ENCODE measurements at places on chromosomes 12 and 14.
A peak's percentile ranks its signal among the peaks of the same experiment; 100 is the strongest.

GRCh38 chr12:49084438-49084837 is 10.2 kb downstream of the DHH start:
- DNase-seq = no peak

GRCh38 chr14:24392325-24393091 is 6.3 kb upstream of the NYNRIN start:
- DNase-seq = no peak

- DNase-seq = no peak
These were observed 279.6 kb downstream of the PDZRN4 start for GRCh38 chr12:41467591-41468325.

GRCh38 chr14:54567639-54568561 is 972 bp downstream of the SAMD4A start:
- DNase-seq = peak; percentile 56

DNA sequence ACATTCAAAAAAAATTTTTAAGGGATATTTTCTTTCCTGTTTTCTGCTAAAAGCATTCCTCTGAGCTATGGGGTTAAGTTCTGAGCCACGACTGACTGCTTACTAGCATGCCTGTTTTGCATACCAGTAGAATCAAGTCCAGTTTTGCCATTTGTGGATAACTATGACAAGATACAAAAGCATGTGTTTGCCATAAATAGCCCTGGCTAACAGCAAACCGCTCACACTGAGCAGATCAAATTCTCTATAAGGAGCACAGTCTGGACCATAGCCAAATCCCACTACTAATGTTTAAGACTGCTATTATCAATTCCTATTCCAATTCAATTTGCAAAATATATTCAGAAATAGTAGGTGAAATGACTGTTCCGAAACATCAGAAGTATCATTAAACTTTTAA is 3.2 kb downstream of the CFL2 start:
- no peak for DNase-seq

DNA sequence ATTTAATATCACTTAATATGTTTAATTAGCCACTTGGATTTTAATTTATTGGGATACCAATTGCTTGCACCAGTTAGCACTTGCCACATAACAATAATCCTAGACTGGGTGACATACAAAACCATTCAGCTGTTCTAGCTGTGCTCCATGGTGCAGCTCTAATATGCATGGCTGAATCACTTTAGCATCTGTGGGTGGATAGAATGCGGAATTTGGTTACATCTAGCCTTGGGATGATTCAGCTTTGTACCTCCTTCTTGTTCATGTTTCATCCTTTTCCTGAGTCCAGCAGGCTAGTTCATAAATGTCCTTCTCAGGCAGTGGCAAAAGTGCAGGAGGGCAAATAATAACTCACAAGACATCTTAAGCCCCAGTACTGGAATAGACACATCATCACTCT is 1263.0 kb downstream of the LRFN5 start:
- DNase-seq = no peak

- DNase-seq = no peak
These were observed 30.4 kb downstream of the RAP1B start for GRCh38 chr12:68641138-68641537.

GRCh38 chr14:65304239-65304638 is 108.3 kb upstream of the FUT8 start:
- DNase-seq = no peak

DNA sequence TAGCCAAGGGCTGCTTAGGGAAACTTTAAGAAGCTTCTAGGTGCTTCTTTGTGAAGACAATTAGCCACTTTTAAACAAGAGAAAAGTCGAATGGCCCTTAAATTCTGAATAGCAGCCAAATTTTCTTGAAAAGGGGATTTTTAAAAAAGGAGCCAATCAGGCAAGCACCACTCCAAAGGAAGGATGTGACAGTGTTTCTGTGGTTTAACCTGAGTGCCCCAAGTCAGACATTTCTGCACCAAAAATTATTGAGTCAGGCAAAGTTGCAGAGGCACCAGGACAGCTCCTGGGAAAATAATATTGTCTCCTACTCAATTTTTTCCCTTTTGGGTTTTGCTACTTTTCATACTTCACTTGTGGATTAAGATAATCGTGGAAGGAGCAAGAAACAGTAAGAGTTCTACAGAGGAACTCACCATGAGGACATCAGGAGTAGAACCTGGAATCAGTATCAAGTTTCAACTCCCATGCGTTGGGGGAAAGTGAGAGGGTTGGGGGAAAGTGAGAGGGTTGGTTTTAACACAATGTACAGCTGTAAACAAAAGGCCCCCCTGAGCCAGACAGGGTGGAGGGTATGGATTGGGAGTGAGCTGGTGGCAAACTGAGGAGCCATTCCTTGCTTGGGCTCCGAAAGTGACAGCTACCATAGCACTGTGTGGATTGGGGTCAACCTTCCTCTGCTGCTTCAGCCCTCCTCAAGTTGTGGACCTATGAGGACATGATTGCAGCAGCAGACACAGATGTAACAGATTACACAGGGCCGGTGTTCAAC is 90.8 kb downstream of the SLC38A1 start:
- no peak for DNase-seq

GRCh38 chr14:35985474-35986218 is 159.5 kb downstream of the BRMS1L start:
- no peak for DNase-seq

DNA sequence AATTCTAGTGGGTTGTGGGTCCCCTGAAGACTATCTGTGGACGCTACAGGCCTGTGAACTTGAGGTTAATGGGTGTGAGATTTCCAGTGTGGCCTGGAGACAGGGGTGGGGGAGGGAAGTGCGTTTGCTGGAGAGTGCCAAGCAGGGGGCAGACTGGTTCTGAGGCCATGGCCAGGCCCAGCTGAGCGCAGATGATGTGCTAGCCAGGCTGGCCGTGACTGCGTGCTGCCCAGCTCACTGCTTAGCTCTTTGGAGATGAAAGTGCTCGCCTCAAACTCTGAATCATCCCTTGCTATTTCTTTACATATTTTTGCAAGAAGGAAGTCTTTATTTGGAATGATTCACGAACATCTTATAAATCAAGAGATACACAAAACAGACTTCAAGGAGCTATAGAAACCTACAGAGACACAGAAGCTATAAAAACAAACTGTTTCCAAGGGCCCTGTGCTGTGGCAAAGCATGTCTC is 75.2 kb upstream of the PLEKHG3 start:
- no peak for DNase-seq

- DNase-seq = no peak
These were observed 29.8 kb upstream of the DLGAP5 start for GRCh38 chr14:55221186-55221585.

DNA sequence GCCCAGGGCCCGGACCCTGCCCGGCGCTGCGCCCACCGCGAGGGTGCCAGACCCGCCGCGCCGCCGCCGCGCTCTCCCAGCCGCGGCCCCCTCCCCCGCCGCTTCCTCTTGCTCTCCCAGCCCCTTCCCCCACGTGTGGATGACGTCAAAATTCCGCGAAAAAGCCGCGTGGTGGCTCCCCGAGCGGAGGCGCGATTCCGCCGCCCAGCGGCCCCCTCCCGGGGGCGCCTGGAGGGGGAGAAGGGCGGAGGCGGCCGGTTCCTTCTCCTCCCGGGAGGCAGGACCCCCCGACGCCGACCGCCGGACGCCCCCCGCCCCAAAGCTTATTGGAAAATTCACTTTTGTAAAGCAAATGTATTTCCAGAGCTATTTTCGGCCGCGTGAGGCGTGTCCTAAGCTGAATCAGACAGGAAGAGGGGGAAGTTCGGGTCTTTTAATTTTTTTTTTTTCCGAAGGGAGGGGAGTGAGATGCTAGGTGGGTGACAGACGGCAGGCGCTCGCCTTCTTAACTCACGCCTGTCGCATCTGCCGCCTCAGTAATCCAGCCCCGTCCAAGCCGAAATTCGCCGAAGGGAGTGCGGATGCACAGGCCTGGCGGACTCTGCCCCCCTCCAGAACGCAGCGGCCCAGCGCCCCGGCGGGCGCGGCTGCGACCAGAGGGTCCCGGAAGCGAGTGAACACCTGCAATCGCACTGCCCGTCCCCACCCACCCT is 4.1 kb upstream of the CCND2 start:
- DNase-seq = peak; percentile 87

DNA sequence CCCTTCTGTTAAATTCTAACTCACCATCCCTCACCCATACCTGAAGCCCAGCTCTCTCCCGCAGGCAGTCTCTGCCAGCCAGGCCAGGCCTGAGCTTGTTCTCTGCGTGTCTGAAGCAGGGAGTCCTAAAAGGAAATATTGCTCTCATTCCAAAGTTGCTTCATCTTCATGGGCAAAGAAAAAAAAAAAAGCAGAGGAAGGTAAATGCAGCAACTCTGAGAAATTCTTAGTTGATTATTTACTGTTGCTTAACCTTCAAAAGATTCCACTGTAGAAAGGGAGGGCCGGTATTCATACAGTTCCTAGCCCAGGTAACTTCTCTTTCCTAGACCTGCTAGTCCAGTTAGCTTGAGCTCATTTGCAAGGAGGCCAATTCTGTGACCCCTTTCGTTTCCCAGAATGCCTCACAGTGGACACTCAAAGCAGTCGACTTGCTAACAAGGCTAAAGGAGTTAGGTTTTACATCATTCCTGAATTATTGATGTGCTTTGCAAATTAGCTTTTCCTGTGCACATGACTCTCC is 193.5 kb upstream of the EEA1 start:
- DNase-seq = no peak

DNA sequence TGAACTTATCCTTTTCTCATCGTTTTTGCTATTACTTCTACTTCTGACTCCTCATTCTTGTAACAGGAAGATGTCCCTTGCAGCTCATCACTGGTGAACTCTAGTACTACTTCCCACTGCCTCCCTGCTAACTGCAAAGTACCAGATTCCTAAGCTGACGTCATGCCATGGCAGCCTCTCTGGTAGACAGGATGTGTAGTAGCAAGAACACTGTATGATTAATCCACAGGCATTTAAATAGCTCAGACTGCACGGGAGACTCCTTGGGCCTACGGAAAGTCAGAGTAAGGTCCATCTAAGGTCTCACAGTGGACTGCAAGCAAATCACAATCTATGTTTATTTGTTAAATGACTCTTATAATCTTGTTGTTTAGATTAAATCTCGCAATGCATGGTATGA is 43.5 kb downstream of the DNAI7 start:
- DNase-seq = no peak

- no peak for DNase-seq
These were observed 94.7 kb downstream of the SYNE3 start for GRCh38 chr14:95421741-95422140.

DNA sequence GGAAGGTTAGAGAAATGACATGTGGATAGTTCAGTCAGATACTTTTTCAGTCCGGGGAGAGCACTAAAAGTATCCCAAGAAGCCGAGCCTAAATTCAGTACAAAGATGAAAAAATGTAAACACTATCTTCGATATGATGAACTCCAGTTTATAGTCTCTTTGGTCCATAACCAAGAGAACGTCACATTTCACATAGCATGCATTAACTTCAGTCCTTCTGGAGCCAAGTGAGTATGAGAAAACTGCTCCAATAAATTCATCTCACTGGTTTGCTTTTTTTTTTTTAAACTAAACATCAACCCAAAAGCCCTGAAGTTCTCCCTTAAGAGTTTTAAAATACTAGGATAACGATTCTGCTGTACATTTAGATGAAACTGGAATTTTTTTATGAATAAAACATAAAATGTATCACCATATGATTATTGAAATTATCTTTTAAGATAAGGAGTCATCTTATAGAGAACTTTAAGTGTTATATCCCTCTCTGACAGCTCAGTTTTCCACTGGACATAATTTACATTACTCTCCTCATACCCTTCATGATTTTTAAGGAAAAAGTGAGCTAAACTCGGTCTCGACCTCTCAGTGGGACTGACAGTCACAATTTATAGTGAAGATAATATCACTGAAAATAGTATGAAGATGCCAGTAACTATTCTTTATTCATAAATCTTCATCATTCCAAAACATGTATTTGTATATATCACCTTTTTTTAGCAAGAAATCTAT is 841.5 kb upstream of the FLRT2 start:
- DNase-seq = no peak

GRCh38 chr12:58608711-58609110 is 311.6 kb downstream of the LRIG3 start:
- DNase-seq = no peak

DNA sequence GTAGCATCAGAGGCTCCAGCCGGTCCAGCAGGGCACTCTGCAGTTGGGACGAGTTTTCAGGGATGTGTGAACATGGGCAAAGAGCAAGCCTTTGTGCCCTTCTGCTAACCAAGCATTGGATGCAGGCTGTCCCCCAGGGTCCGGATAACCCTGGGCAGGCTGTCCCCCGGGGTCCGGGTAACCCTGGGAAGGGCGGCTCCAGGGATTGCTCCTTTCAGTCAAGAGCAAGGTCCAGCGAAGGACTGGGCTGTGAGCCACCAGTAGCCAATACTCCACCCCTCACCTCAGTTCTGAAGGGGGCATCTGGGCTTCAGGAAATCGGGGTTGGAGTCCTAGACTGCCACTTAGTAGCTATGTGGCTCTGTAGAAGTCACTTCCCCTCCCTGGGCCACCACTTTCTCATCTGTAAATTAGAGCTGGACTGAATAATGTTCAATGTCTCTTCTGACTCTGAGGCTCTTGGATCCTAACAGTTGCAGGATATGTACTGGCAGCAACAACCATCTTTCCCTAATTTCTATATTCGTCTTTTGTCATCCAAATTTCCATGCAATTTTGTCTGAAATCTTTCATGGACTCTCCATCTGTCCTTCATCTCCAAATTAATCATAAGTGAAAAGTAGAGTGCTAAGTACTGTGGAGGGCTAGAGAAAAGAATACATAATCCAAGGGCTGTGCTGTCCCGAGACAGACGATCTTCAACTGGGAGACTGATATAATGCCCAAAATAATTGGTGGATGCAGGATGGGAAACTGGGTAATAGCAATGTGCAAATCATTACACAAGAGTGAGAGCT is 137.4 kb upstream of the NTF3 start:
- DNase-seq = no peak

DNA sequence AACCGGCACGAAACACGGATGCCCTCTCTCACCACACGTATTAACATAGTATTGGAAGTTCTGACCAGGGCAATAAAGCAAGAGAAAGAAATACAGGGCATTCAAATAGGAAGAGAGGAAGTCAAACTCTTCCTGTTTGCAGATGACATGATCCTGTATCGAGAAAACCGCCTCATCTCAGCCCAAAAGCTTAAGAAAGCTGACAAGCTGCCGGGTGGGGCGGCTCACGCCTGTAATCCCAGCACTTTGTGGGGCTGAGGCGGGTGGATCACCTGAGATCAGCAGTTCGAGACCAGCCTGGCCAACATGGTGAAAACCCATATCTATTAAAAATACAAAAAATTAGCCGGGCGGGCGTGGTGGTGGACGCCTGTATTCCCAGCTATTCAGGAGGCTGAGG is 17.7 kb downstream of the OR6S1 start:
- DNase-seq = no peak

- DNase-seq = no peak
These were observed 133.9 kb downstream of the TRHDE start for GRCh38 chr12:72406111-72406510.

- DNase-seq = no peak
These were observed 8.3 kb downstream of the REC8 start for GRCh38 chr14:24179961-24180796.

DNA sequence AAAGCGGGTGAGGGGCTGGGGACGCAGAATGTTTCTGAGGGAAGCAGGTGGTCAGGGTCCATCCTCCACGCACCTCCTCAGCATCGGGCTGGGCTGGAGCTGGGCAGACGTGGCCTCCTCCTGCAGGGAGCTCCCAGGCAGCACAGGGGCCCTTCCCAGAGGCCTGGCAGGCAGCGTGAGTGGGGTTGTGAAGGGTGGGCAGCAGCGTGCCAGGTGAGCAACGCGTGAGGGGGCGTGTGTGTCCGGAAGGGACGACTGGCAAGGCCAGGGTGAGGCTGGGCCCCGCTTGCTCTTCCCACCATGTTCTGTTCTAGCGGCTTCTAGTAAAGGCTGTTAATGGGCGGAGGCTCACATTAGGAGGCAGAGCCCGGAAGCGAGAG is 17.1 kb downstream of the ANKRD9 start:
- no peak for DNase-seq

- DNase-seq = no peak
These were observed 205.4 kb upstream of the PRMT8 start for GRCh38 chr12:3285570-3285969.
